ENCODE measurements at places on chromosomes 2 and 18. TPM values are rescaled to one million over a fixed set of nuclear protein-coding genes. Genes with fewer than 3 reads are reported as not detected.

The GTF3C2 gene
- 91.3 TPM for total RNA-seq

The PFN4 gene
- total RNA-seq = 62.8 TPM

The FABP1 gene
- 4.9 TPM for total RNA-seq

The CTAGE1 gene
- total RNA-seq = 19.6 TPM

The HOXD12 gene
- not detected for total RNA-seq

The GPD2 gene
- 33.4 TPM for total RNA-seq

The VAMP5 gene
- 17.5 TPM for total RNA-seq

All from testis (tissue), 5 donors.